HFFc6 (cell line): ENCODE measurements at places on chromosomes 13 and 19.

GRCh38 chr13:113647351-113648215 is 10.4 kb downstream of the ATP4B start:
- peaks cover 8% of the 10 kb centered on the region for H3K27me3 ChIP-seq
- no peak overlapping the region for H3K27ac ChIP-seq
- H3K36me3 ChIP-seq, result peaks cover 27% of the 10 kb centered on the region
- peaks cover 19% of the 10 kb centered on the region for H3K4me1 ChIP-seq
- peak; percentile 30 for DNase-seq

DNA sequence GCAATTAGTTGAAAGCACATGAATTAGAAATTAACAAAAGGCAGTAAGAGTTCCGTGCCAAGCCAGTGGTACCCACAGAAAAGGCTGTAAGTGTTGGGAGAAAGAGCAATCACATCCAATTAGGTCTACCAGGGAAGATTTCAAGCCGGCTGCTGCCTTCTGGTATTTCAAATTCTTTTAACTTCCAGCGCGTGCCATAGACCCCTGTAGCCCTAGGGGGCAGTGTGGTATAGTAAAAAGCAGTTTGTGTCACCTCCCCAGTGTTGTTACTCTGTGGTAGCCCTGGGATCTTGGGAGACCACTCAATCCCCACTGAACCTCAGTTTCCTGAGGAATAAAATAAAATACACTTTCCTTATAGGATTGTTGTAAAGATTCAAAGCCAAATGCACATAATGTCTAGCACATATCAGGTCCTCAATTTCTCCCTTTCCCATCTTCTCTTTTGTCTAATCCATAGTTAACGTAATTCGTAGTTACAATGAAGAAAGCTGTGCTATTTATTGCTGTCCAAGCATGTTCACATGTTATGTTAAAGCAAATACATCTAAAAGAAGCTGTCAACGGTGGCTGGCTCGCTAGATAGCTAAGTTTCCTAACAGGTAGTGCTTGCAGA is 230.2 kb downstream of the TDRD3 start:
- peak; percentile 15 for DNase-seq
- peaks cover 7% of the 10 kb centered on the region for H3K27me3 ChIP-seq
- no peak overlapping the region for H3K27ac ChIP-seq

DNA sequence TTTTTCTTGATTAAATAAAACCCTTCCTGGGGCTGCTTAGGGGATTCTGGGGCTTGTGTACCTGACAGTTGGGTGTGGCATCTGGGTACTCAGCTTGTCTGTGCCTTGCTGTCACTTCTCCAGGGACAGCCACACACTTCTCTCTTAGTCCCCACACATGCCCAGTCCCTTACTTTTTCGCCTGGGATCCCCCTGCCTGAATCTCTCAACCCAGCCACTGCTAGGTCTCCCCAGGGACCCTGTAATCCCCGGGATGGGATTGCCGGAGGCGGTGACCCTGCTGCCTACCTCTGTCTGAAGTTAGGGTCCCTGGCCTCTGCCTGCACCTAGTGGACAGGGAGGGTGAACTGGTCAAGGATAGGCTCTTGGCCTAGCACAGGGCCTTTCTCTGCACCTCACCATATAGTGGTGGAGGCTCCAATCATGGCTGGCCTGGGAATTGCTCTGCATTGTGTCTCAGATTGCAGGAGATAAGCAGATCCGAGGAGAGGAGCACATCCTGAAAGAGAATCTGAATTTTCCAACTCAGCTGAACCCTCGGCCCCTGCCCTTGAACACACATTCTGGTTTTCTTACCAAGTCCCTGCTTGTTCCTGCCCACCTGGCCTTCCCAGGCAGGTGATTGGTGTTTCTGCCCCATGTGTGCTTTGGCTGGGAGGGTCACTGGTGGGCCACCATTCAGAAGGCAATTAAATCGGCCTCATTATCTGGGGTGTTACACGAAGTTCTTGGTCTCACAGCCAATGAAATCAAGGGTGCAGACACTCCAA is 8.7 kb upstream of the ZNF492 start:
- H3K4me3 ChIP-seq, result no peak overlapping the region
- peaks cover 2% of the 10 kb centered on the region for H3K27me3 ChIP-seq
- no peaks in the 10 kb centered on the region for H3K4me1 ChIP-seq
- no peak overlapping the region for H3K27ac ChIP-seq

GRCh38 chr13:25046274-25046984 is 49.5 kb upstream of the PABPC3 start:
- peaks cover 38% of the 10 kb centered on the region for H3K27me3 ChIP-seq
- no peaks in the 10 kb centered on the region for H3K36me3 ChIP-seq
- DNase-seq, result no peak
- H3K4me3 ChIP-seq, result peak overlapping the region; percentile 38; the same call in 1 of the 2 replicates

DNA sequence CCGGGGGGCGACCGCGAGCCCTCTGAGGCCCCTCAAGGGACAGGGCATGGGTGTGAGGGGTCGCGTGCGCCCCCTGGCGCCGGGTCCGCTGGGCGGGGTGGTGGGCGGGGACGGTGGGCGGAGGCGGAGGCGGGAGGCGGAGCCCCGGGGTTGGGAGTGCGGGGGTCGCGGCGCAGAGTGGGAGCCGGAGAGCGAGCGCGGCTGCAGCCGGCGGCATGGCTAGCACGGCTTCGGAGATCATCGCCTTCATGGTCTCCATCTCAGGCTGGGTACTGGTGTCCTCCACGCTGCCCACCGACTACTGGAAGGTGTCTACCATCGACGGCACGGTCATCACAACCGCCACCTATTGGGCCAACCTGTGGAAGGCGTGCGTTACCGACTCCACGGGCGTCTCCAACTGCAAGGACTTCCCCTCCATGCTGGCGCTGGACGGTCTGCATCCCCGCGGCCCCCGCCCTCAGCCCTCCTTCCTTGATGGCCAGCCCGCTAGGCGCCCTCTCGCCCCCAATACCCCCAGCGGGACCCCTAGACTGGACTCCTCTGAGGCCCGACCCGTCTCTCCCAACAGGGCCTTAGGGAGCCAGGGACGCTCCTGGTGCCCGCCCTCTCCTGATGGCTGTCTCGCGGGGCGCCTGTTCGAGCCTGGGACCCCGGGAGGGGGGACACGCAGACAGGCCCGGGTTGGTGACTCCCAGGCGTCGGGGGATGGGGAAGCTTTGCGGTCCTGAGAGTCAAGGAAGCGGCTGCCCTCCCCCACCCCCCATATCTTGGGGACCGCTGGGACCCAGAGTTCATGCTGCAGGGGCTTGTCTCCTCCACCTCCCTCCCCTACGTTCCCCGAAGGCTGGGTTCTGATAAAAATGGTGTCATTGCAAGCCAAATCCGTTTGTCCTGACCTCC is at the start of gene CLDN10:
Gene CLDN10, plus strand, starts transcription at position 182 of the 903 bp plus-strand sequence. Its CDS starts 34 bp downstream, at position 216.
- H3K36me3 ChIP-seq, result no peaks in the 10 kb centered on the region
- peaks cover 3% of the 10 kb centered on the region; the same call in 1 of the 2 replicates for H3K4me1 ChIP-seq
- DNase-seq, result no peak
- no peak within 1 kb of the TSS for H3K4me3 ChIP-seq
- H3K27me3 ChIP-seq, result peaks cover 32% of the 10 kb centered on the region

GRCh38 chr13:30074431-30074830 is 224.0 kb upstream of the UBL3 start:
- H3K27ac ChIP-seq, result no peak overlapping the region
- H3K27me3 ChIP-seq, result peaks cover 2% of the 10 kb centered on the region
- DNase-seq, result no peak

- no peak overlapping the region for H3K4me3 ChIP-seq
- no peak overlapping the region for H3K27ac ChIP-seq
- no peaks in the 10 kb centered on the region for H3K36me3 ChIP-seq
- no peaks in the 10 kb centered on the region for H3K4me1 ChIP-seq
These were observed 154.1 kb downstream of the ATP8A2 start for GRCh38 chr13:25525884-25526283.

DNA sequence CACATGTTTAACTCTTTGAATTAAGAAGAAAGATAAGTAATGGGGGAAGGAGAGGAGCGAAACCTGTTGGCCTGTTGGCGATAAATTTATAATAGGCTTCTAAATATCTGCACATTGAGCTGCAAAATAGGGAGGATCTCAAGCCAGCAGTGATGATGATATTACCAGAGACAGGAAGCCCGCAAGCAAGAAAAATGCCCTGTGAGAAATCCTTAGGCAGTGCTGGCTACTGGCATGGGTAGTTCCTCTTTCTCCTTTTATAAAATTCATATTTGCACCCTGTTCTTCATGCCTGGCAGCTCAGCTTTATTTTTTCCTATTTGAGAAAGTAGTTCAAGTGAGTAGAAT is 858 bp upstream of the USP12 start:
- H3K27me3 ChIP-seq, result no peaks in the 10 kb centered on the region
- H3K4me3 ChIP-seq, result peak overlapping the region; percentile 92
- H3K27ac ChIP-seq, result peak overlapping the region; percentile 84
- H3K4me1 ChIP-seq, result peaks cover 53% of the 10 kb centered on the region
- DNase-seq, result peak; percentile 42

GRCh38 chr19:55071129-55071502 is 4.6 kb upstream of the EPS8L1 start:
- no peak overlapping the region for H3K4me3 ChIP-seq
- peak; percentile 57 for DNase-seq
- H3K36me3 ChIP-seq, result peaks cover 4% of the 10 kb centered on the region; the same call in 1 of the 2 replicates
- H3K27ac ChIP-seq, result no peak overlapping the region
- H3K27me3 ChIP-seq, result peaks cover 24% of the 10 kb centered on the region
- H3K4me1 ChIP-seq, result peaks cover 15% of the 10 kb centered on the region
